ENCODE measurements at places on chromosomes 13 and 19. TPM values are rescaled to one million over a fixed set of nuclear protein-coding genes. Genes with fewer than 3 reads are reported as not detected.

URAD gene
- total RNA-seq = not detected

GRCh38 chr19:16541526-16542044, 652 bp downstream of the CHERP start:
- DNase-seq = peak; percentile 54

GRCh38 chr13:95049772-95050171, 251.5 kb downstream of the ABCC4 start:
- no peak for DNase-seq

FBXW9 gene
- total RNA-seq = 5.2 TPM

PLA2G4C gene
- 2.1 TPM for total RNA-seq

ICAM3 gene
- total RNA-seq = 192 TPM

- no peak for DNase-seq
Observed at GRCh38 chr13:53112522-53112921, 83.9 kb downstream of the OLFM4 start.

DNA sequence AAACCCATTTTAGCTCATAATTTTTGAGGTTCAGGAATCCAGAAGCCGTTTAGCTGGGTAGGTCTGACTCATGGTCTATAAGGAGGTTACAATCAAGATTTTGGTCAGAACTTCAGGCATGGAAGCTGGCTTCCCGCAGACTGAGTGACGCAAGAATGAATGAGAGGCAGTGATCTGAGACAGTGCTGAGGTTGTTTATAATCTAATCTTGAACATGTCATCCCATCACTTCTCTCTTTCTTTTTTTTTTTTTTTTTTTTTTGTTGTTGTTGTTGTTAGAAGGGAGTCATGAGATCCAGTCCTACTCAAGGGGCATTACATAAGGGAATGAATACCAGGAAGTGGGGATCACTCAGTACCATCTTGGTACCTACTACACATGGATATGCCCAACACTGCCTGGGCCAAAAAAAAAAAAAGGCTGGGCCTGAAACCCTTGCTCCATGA, 217.4 kb downstream of the DLEU7 start:
- no peak for DNase-seq

CATSPERD gene
- total RNA-seq = not detected

DNA sequence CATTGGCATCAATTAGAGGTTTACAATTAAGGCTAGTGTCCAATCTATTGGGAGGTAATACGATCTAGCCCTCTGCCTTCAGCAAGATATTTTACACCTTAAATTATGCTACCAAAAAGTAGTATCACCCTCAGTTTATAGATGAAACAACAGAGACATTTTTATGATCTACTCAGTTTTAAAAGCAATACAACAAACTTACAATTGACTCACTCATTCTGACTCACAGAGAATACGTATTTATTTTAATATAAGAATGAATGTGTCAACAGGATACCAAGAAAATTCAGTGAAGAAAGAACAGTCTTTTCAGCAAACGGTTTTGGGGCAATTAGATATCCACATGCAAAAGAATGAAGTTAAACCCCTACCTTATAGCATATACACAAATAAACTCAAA, 32.5 kb upstream of the STARD13 start:
- no peak for DNase-seq

DNA sequence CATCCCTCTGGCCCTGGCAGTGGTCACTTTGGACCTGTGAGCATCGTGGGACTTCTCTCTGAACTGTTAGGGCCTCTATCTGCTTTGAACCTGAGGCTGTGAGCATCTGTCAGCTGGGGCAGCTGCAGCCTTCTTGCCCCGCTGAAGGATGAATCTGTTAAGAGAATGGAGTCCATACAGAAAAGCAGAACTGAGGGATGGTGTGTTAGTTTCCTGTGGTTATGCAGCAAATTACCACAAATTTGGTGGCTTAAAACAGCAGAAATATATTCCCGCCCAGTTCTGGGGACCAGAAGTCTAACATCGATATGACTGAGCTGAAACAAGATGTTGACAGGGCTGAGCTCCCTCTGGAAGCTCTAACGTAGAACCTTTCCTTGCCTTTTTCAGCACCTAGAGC, 1.6 kb upstream of the ZNF497 start:
- DNase-seq = no peak

- DNase-seq = no peak
Observed at GRCh38 chr19:54535601-54536000, 33.0 kb downstream of the LAIR2 start.

DAND5 gene
- total RNA-seq = 0.26 TPM

- DNase-seq = no peak
Observed at GRCh38 chr13:24863748-24864540, 100.0 kb downstream of the RNF17 start.

LRRC25 gene
- not detected for total RNA-seq

DNA sequence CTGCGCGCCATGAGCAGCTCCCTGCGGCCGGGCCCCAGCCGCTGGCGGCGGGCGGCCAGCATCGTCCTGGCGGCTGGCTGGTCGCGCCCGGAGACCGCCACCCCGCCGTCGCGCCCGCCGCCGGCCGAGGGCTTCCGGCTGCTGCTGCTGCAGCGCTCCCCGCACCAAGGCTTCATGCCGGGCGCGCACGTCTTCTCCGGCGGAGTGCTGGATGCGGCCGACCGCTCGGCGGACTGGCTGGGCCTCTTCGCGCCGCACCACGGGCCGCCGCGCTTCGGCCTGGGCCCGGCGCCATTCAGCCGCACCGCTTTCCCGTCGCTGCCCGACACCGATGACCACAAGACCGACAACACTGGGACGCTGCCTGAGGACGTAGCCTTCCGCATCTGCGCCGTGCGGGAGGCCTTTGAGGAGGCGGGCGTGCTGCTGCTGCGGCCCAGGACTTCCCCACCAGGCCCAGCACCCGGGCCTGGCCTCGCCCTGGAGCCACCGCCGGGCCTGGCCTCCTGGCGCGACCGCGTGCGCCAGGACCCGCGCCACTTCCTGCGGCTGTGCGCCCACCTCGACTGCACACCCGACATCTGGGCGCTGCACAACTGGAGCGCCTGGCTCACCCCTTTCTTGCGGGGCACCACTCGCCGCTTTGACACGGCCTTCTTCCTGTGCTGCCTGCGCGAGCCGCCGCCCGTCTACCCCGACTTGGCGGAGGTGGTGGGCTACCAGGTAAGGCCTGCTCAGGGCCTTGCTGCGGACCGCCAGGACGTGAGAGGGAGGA, 518 bp downstream of the NUDT19 start:
- peak; percentile 77 for DNase-seq

GRCh38 chr19:30160426-30160825, 211.8 kb upstream of the ZNF536 start:
- no peak for DNase-seq

DNA sequence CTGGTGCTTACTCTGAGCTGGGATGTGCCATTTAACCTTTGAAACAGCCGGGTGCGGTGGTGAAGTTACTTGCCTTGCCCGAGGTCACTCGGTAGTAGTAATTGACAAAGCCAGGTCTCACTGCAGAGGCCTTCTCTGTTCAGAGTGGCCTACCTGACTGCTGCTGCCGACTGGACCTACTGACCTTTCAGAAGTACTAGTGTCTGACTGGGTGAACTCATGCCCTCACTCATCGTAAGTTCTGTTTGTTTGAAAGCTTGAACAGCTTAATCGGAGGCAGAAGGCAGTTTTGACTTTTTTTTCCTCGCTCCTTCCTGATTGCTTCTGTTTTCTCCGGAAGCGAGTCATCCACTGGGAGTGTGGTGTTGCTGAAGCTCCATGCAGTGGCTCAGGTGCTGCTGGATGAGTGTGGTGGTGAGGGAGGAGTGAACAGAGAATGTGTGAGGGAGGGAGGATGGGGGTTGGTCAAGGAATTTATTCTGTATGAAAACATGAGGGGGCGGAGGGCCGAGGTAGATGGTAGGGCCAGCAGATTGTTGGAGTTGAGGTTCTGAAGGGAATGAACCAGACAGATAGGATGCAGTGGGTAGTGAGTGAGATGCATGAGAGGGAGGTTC, 2.7 kb downstream of the SPINT2 start:
- DNase-seq = no peak

GRCh38 chr19:47094557-47095475, 18.8 kb downstream of the ZC3H4 start:
- peak; percentile 84 for DNase-seq

DNA sequence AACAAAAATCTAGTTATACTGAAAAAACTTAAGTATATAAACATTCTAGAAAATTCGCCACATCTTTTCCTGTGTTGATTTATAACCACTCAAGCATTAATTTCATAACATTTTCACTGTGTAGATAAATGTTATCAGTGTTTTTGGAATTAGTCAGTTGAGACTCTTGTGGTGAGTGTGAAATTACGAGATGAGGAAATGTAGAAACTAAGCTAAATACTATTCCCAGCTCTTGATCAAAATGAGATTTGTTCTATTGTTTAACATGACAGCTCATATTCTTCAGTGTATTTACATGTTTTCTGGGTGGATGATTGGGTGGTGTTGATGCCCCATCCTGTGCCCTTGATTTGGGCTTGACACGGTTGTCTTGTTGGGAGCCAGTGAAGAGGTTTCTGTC, 406.8 kb downstream of the DACH1 start:
- DNase-seq = no peak

DNA sequence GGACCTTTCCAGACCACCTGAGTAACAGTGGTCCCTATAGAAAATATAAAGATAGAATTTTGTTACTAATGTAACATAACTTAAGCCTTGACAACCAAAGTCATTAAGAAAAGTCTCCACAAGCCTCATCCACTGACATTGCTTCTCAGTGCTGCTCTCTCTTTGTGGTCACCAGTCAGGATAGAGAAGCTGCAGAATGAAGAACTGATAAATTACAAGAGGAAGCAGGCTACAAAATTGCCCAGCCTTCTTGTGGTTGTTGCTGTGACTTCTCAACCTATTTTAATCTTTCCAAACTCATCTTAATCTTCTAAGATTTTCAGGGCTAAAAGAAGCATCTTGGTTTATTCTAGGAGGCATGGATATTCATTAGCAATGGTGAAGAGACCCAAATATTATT, 343.8 kb downstream of the MZT1 start:
- DNase-seq = no peak

GRCh38 chr19:50518091-50519005, 4.6 kb upstream of the ASPDH start:
- no peak for DNase-seq

GRCh38 chr19:4374498-4375163, 25.7 kb downstream of the SH3GL1 start:
- DNase-seq = no peak

- DNase-seq = no peak
Observed at GRCh38 chr19:38870612-38871011, 7.5 kb downstream of the RINL start.

GRCh38 chr13:105587786-105588185, 947.7 kb downstream of the EFNB2 start:
- no peak for DNase-seq

GRCh38 chr19:9883231-9883758, 48.2 kb downstream of the PIN1 start:
- DNase-seq = no peak

PTPRH gene
- total RNA-seq = not detected

DNA sequence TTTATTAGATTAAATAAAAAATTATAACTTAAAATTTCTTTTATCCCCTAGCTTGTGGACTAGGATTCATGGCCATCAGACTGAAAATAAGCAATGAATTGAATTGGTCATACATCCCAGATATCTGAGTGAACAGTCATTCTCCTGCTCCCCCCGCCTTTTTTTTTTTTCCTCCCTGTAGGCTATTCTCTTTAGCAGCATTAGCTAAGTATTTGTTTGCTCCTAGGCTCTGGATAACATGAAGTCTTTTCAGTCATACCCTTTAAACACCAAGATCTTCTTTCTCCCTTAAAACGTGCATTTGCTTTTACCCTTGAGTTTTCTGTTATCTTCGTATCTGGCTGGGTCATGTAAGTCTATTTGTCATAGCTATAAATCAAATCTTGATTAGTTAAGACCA, 866.7 kb upstream of the SPRY2 start:
- no peak for DNase-seq

DNA sequence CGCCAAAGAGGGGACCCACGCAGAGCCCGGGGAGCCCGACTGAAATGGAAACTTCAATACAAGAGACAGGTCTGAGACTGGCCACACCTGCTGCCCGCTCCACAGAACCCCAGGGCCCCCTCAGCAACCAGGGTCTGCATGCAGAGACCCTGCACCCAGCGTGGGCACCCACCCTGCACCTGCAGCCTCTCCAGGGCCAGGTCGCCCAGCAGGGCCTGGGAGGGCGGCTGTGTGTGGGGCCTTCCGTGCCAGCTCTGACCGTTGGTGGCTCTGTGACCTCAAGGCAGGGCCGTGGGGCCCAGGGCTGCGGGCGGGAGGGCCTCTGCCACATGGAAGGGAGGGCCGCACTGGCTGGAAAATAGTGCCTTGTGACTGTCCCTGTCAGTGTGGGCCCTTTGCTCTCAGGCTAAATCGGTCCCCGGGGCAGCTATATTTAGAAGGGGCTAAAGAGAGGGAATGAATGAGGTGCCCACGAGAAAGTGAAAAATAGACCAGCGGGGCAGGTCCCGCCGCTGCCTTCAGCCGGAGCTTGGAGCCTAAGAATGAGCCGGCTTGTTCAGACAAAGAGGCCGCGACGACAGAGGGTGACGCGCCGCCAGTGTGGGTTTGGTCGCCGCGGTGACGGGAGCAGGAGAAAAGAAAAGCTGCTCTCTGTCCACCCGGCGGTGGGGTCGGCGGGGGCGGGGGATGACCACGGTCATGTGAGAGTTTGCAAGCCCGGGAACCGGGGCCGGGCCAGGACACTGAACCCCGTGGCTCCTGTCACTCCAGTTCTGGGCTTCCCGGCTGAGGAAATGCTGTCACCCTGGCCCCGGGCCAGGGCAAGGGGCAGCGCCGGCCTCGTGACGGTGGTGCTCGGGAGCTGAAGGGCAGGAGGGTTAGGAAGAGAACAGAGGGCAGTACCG, 70.5 kb downstream of the GADD45B start:
- no peak for DNase-seq

DNA sequence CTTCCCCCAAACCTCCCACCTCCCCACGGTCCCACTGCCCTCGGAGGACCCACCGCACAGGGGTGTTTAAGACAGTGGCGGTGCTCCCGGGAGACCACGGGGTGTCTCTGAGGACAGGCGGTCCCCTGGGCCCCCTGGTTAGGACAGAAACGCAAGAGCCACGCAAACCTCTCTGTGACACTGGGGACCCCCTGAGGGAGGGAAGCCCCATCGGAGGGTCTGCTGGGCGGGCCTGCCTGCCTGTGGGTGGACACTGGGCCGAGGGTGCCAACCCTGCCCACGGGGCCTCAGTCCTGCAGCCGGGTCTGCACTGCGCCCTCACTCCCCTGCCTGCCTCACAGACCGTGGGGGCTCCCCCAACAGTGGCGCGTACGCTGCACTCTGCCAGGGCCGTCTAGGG, 17.5 kb downstream of the MCF2L start:
- DNase-seq = no peak

GRCh38 chr19:35011091-35011689, 11.1 kb downstream of the GRAMD1A start:
- peak; percentile 66 for DNase-seq

ZNF878 gene
- 0.67 TPM for total RNA-seq

ZNF90 gene
- 22.0 TPM for total RNA-seq

DNA sequence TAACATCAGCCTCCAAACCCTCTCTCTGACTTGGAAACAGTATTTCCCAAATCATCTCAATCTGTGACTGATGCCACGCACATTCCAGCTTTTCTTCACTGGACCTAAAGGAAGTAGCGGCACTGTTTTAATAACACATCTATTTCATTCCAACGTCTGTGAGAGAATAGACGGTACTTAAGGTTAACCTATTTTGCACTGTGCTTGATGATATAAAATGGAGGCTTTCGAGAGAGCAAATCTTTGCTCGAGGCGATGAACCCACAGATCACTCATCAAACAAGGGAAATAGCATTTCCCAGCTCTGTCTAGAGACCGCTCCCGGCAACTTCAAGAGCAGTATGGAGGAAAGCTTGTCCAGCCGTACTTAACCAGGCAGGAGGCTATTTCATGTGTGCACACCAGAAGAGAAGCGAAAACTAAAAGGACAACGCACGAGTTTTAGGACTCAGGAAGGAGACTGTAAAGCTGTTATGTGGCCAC, 2.9 kb downstream of the UBL3 start:
- DNase-seq = no peak

SOHLH2 gene
- not detected for total RNA-seq

C19orf85 gene
- total RNA-seq = not detected
